ENCODE measurements at places on chromosomes 3 and 15. TPM values are rescaled to one million over a fixed set of nuclear protein-coding genes. Genes with fewer than 3 reads are reported as not detected.

DNA sequence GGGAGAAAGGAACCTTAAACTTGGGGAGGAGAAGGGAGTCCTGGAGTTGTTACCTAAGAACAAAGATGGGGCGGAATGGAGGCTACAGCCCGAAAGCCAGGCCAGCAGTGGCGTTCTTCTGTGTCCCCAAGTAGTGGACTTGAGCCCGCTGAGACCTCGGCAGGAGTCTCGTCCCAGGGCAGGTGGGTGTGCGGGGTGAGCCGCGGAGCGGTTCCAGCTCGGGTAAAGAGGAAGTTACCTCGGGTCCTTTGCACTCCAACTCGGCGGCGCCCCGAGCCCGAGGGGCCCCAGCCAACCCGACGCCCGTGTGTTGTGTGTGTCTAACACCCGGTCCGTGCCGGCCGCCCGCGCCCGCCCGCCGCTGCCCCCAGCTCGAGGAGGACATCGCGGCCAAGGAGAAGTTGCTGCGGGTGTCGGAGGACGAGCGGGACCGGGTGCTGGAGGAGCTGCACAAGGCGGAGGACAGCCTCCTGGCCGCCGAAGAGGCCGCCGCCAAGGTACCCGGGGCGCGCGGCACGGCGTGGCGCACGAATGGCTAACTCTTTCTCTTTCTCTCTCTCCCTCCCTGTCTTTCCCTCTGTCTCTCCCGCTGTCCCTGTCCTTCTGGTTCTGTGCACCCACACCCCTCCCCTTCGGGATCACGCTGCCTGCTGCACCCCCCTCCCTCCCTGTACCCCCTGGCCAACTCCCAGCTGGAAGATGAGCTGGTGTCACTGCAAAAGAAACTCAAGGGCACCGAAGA is 959 bp downstream of the TPM1 start:
- no peak for DNase-seq

SAMD7 gene
- not detected for total RNA-seq

GRCh38 chr15:40702077-40702476 is 7.1 kb downstream of the RAD51 start:
- DNase-seq, result no peak

DNA sequence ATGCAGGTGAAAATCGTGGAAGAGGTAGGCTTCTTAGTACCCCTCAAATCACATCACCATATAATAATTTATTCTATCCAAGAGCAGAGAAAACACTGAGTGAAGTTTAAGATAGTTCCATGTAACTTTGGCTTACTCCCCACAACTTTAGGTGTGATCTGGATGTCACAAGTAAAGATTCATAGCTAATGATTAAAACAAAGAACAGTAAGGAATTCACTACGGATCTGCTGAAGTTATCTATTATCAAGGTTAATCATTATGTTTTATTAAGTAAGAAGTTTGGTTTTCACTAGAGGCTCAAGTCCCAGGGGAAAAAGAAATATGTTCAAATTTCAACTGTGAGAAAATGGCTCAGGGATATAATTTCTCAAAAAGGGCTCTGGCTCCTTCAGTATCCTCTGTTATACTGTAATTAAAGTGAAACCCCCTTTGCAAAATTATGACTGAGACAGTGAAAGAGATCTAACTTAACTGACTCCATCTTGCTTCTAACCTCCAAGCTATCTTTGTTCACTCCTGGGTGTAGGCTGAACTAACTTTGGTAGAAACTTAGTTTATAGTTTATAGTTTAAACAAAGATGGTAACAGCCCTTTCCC is 17.1 kb downstream of the CD80 start:
- DNase-seq, result no peak

- DNase-seq, result no peak
Measured at GRCh38 chr3:191051037-191051436, 148.0 kb upstream of the OSTN start.

CGGBP1 gene
- 69.7 TPM for total RNA-seq

ELL3 gene
- 3.6 TPM for total RNA-seq

DNA sequence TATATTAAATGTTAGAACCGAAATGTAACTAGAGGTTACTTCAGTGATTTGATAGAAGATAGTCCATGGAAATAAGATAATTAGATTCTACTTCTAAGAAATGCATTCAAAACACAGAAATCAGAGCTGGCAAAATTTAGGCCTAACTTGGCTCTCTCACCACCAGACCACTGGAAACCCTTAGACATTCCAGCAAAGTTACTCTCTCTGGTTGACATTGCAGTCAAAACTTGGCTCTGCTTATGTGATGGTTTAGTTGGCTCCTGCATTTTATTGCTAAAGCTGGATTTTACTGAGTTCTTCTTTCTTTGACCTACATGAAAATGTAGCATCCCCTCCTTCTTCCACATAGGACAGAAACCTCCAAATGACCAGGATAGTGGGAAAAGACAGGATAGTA is 35.4 kb upstream of the CBLB start:
- DNase-seq, result no peak

DNA sequence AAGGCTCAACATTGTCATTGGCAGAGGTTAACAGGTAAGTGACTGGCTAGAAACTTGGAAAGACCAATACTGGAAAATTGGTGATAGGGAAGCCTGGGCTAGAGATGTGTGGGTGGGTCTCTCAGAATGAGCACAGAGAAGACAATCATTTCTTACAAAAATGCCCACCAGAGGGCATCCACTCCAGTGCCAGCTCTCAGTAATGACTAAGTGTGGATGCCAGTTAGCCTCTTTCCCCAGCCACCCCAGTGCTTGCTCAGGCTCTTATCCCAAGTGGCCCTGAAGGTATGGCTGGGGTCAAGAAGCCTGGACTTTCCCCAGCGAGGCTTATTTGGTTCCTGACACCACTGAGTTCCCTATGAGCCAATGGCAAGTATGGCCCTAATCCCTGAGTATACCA is 115.9 kb upstream of the ST8SIA2 start:
- no peak for DNase-seq

GRCh38 chr3:149833241-149833640 is 20.2 kb downstream of the RNF13 start:
- DNase-seq, result no peak

DNA sequence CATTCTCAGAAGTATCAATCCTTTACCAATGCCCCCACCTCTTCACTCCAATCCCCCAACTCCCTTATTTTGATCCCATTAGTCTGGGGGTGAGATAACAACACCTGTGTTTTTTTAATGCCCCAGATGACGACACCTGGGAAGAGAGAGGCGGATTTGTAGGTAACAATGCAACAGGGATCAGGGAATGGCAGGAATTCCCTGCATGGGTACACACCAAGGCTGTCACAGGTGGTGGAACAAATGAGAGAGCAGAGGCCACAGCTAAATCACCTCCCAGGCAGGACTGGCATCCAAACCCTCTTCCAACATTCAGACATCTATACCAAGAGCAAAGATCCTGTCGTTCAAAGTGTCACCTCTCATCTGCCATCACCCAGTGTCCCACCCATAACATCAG is 319.2 kb upstream of the TRIM42 start:
- no peak for DNase-seq

HTD2 gene
- total RNA-seq, result 7.2 TPM

DNA sequence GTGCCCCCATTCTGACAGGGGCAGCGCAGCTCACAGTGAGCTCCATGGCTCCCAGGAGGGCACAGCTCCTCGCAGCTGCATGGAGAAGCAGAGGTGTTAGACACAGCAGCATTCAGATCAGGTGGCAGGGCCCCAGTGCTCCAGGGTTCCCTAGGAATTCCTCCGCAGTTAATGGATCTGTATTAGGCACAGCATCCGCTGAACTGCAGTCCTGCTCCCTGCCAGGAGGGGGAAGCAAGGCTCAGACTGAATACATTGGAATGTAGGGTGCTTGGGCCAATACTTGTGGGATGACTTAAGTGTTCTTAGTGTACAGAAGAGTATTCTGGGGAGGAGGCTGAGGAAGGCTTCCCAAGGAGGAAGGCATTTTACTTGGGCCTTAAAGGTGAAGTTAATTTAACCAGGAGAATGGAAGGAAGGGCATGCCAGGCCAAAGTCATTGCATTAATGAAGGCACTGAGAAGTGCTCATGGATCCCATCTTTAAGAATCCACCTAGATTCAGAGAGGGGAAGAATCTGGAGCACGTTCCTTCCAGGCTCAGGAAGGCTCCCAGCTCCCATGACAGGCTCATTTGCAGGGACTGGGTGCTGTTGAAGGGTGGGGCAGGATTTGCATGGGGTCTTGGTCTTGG is 111.6 kb downstream of the RAB11A start:
- no peak for DNase-seq
